Glutamatergic neuron (in vitro differentiated cells): ENCODE measurements at places on chromosomes 5 and 9.

GRCh38 chr5:176418251-176418650 lies 1.9 kb upstream of the CLTB start:
- DNase-seq, result no peak

DNA sequence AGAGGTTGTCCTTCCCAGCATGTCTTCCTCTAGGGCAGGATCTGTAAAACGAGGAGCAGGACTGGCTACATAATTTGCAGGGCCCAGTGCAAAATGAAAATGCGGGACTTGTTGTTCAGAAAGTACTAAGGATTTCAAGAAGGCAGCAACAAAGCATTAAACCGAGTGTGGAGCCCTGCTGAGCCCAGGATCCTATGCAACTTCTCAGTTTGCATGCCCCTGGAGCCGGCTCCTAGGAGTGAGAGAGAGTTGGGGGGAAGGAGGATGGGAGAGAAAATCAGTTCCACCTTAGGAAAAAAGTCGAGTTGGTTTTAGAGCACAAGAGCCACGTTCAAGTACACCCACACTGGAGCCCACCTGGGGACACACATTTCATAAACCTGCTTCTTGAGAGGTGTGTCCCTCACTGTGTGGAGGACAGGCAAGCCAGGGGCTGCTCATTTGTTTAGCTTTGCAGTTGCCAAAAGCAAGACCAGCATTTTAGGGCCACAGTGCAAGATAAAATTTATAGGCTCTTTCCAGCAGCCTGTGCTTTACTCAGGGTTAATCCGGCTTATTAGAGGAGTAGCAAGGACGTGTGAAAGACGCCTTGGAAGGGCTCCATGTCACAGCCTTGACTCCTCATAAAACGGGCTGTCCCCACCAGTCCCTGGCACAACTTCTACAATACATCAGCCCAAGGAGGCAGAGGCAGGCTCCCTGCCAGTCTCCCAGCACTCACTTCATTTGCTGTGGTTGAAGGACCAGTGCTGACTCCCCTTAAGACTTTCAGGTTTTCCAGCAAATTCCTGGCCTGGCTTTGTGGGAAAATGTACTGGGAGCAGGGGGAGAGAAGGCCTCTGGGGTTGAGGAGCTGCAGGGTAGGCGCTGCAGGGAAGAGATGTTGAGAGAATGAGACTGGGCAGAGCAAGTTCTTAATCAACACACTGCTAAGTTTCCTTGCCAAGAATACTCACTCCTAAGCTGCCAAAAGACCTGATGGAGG lies 159.7 kb upstream of the SEMA6A start:
- no peak for DNase-seq

DNA sequence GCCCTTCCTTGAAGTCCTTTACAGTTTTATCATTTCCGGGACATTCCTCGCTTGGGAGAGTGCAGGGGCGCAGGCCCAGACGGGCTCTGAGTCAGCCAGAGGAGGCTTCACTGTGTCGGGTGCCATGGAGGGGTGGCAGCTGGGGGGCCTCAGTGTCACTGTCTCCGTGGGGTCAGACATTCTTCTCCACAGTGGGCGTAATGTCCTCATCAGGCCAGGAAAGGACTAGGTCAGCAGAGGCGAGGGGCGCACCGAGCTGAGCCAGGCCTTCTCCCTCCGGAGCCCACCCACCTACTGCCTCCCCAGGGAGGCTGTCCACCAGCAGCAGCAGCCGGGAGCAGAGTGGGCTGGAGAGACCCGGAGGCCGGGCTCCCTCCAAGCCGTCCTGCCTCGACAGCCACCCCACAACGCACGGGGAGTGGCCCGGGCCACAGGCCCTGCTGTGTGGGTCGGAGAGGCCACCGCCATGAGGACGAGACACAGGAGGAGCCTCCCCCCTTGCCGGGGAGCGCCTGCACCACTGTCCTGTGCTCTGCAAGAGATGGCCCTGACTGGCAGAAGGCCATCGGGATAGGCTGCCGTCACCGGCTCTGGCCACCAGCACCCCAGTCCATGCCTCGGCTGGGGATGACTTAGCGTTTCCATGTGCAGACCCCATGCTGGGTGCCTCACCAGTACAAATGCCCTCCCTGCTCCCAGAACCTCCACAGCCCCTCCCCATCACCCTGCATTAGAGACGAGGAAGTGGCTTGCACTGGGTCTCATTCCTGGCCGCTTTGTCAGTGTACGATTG lies 26.5 kb downstream of the SARDH start:
- DNase-seq, result peak; percentile 17

GRCh38 chr5:20102293-20102692 lies 114.3 kb upstream of the CDH18 start:
- DNase-seq, result peak; percentile 19

- no peak for DNase-seq
Observed at GRCh38 chr5:113329981-113330380, 104.8 kb downstream of the TSSK1B start.

- no peak for DNase-seq
Observed at GRCh38 chr9:134391319-134392231, 65.3 kb downstream of the RXRA start.

GRCh38 chr5:55621229-55621628 lies 86.5 kb upstream of the PLPP1 start:
- DNase-seq, result no peak

- DNase-seq, result no peak
Observed at GRCh38 chr5:120155873-120156272, 308.2 kb upstream of the PRR16 start.

GRCh38 chr9:118230329-118230728 lies 526.1 kb downstream of the TLR4 start:
- no peak for DNase-seq

DNA sequence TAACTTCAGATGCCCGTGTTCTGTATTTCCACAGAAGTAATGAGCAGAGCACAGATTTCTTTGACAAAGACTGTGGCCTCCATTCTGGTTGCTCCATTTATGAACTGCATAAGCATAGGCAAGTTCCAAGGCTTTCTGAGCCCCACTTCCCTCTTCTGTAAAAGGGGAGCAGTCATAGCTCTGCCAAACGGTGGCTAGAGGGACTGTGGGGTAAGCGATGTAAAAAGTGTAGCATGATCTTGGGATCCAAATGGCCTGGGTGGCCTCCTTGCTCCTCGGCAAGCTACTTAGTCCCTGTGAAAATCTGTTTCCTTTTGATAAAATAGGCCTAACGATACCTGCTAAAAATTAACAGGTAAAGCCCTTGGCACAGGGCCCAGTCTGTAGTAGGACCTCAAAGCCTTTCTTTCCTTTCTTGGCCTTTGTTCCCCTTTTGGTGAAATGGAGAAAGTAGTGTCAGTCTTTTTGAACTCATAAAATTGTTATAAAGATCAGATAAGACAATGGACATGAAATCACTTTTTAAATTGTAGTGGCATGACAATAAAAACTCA lies 646.6 kb downstream of the ACTL7B start:
- DNase-seq, result no peak

- DNase-seq, result no peak
Observed at GRCh38 chr5:137119321-137119720, 379.8 kb downstream of the SPOCK1 start.

DNA sequence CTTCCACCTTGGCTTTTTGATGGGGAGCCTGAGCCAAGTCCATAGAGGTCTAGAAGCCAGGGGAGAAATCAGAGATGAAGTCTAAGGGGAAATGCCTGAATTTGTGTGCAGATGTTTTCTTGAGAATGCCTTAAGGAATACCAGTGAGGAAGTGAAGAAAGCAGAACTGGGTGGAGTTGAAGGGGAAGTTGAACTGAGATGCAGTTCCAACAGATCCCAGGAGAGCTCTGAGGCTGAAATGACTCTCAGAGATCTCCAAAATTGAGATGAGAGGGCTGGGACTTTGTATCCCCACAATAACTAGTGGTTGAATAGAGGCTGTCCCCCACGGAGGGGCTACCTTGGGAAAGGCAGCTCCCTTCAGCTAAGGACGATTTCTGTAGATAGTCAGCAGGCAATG lies 197.1 kb downstream of the ZNF462 start:
- DNase-seq, result no peak

- no peak for DNase-seq
Observed at GRCh38 chr5:119059740-119060255, 11.1 kb upstream of the DMXL1 start.

GRCh38 chr9:15531380-15531779 lies 20.6 kb upstream of the PSIP1 start:
- no peak for DNase-seq

DNA sequence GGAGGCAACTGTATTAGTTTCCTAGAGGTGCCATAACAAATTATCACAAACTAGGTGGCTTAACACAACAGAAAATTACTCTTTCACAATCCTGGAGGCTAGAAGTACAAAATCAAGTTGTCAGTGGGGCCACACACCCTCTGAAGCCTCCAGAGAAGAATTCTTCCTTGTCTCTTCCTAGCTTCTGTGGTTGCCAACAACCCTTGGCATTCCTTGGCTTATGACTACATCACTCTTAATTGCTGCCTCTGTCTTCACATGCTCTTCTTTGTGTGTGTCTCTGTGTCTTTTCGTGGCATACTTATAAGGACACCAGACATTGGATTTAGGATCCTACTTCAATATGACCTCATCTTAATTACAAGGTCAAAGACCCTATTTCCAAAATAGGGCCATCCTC lies 327.5 kb downstream of the CHSY3 start:
- no peak for DNase-seq

DNA sequence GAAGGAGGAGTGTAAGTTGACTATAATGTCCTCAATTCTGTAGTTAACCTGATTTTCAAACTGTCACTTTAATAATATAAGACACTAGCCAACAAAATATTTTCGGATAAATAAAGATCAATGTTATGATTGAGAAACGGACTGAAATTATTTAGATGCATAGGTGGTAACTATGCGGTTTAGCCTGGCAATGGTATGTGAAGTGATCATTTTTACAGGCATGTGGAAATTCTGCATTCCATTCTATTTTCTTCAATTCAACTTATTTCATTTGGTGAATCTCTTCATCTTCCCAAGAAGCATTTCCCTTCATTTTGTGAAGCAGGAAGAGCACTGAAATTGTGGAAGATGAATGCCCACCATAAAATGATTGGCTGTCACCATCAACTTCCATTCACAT lies 1457.5 kb upstream of the CDH9 start:
- no peak for DNase-seq

- DNase-seq, result no peak
Observed at GRCh38 chr5:136732751-136733150, 367.4 kb upstream of the TRPC7 start.

- DNase-seq, result peak; percentile 5
Observed at GRCh38 chr5:174876-175465, 16.3 kb upstream of the LRRC14B start.

- no peak for DNase-seq
Observed at GRCh38 chr5:62084391-62084790, 221.6 kb upstream of the KIF2A start.

GRCh38 chr9:123792501-123792900 lies 137.4 kb downstream of the DENND1A start:
- DNase-seq, result no peak

DNA sequence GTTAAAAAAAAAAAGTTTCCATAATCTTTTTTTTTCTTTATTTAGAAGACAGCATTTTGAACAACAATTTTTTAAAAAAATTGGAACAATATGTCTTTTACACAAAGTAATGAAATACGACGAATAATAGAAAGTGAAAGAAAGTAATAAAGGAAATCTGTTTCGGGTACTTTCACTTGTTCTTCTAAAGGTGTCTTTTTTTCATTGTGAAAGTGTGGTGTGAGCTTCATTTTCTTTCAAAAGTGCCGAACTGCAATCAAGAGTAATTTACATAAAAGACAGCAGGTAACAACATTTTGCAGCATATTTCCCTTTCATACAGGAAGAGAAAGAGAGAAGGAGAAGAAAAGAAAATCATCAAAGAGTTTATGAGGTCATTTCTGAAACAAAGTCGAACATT lies 159.7 kb upstream of the CDH12 start:
- DNase-seq, result no peak

GRCh38 chr5:111853748-111854147 lies 96.8 kb upstream of the NREP start:
- no peak for DNase-seq

DNA sequence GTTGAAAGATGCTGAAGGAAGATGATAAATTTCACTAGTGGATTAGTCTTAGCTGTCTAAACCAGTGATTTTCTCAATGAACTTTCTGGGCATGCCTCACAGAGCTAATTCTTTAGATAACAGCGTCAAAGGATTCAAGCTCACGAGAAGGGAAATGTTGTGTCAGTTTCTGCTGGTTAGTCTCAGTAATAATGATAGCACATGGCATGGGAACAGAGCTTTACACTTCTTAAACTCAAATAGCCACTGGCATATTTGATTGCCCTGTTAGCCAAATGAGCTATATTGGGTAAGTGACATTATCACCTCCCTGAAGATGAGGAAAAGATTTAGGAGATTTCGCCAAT lies 139.3 kb upstream of the NR3C1 start:
- no peak for DNase-seq

DNA sequence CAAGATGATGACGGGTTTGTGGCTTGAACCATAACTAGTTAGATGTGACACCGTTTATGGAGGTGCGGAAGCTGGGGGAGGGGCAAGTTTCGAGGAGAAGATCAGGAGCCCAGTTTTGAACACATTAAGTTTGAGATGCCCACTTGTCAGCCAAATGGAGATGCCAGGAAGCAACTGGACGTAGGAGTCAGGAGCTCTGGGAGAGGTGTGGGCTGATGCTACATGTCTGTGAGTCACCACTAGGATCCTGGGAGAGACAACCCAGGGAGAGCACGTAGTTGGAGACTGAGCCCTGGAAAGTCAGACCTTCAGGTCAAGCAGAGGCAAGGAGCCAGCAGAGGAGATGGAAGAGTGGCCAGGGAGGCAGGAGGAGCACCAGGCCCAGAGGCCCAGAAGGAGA lies 48.8 kb upstream of the SLC25A51 start:
- no peak for DNase-seq
